ENCODE measurements at places on chromosomes 12 and 14.

- no peak for DNase-seq
These were observed 18.7 kb downstream of the CCDC63 start for GRCh38 chr12:110865521-110865920.

DNA sequence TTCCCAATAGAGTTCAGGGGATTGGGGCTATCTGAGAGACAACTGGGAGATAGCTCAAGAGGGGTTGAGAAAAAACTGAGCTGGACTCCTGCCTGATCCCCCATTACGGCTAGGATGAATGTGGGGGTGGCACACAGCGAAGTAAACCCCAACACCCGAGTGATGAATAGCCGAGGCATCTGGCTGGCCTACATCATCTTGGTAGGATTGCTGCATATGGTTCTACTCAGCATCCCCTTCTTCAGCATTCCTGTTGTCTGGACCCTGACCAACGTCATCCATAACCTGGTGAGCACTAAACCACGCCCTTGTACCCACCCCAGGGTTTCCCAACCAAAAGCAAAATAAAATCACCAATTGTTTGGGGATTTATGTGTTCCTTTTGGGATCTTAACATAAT is 1.0 kb downstream of the ORMDL2 start:
- peak; percentile 19 for DNase-seq

DNA sequence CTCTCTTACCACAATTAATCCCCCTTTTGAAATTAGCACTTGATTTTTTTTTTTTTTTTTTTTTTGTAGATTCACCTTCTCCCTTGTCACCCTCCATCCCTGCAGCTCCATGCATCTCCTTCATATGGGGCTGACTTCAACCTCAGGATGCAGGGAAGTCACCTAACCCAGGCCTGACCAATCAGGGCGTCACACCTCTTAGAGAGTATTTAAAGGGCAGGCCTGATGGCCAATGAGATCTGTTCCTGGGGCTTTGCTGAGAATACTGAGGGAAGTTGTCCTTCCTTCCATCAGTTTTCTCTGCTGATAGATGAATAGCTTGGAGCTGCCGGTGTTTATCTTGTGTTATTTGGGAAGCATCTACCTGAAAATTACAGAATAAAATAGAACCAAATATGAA is 1104.7 kb upstream of the TMEM132C start:
- DNase-seq: peak; percentile 62

- no peak for DNase-seq
These were observed 214.9 kb upstream of the HMGA2 start for GRCh38 chr12:65609359-65609771.

GRCh38 chr12:49327368-49327767 is 4.3 kb downstream of the TROAP start:
- no peak for DNase-seq

DNA sequence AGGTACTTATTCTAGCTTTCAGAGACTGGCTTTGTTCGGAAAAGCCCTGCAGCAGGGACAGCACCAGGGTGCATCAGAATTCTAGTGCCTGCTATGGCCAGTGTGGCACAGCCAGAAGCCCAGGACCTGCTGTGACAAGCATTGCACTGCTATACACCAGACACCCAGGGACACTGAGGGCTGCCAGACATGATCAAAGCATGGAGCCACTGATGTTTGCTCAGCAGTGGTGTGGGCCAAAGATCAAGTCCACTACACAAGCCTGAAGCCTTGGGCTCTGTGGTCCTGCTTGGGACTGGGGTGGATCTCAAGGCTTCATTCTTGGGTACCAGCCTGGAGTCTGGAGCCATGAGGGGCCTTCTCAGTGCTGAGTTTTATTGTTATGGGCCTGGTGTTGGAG is 36.1 kb upstream of the CDKN3 start:
- no peak for DNase-seq

- no peak for DNase-seq
These were observed 2.4 kb downstream of the ABCB9 start for GRCh38 chr12:122963941-122964265.

GRCh38 chr12:8847435-8847834 is 25.0 kb downstream of the A2ML1 start:
- no peak for DNase-seq

DNA sequence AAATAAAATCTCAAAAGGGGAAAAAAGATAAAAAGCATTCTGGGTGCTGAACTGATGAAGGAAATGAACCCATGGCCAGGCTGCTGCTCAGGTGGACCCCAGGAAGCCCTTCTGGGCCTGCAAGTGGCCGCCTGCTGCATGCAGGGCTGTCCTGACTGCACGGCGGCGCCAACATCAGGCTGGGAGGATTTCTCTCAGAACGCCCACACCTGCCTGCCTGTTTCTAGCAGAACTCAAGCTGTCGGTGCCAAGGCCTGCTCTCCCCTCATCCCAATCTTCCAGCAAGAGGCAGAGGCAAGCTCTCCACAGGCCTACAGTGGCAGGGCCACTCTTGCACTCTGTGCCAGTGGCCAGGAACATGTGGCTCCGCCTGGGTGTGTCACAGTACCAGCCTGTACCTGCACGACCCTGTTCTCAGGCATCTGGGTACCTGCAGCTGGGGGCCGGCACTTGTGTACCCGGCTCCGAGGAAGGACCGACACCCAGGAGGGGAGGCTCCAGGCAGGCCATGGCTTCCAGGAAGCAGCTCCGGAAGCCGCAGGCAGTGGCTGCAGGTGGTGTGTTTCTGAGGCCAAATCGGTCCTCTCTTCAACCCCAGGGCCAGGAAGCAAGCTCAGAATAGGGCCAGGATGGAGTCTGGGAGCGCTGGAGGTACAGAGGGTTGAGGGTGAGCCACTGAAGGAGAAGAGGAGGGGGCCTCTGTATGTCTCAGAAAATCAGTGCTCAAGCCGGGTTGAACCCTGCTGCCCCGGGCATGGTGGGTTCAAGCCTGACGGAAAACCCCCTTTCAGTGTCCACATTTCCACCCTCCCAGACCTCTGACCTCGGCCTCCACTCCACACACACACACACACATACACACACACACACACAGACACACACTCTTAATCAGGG is 2.5 kb upstream of the INF2 start:
- DNase-seq: no peak

- DNase-seq: no peak
These were observed 17.6 kb downstream of the CLEC14A start for GRCh38 chr14:38238332-38238731.

Data from esophagus muscularis mucosa (tissue), 4 donors.